Naive thymus-derived CD4-positive, alpha-beta T cell (primary cell): ENCODE measurements at places on chromosomes 2 and 18. TPM values are rescaled to one million over a fixed set of nuclear protein-coding genes. Genes with fewer than 3 reads are reported as not detected.

The DNAJC5G gene
- polyA plus RNA-seq, result not detected

The ADI1 gene
- 73.3 TPM for polyA plus RNA-seq

The ZNF892 gene
- 0.69 TPM for polyA plus RNA-seq

The FIGN gene
- not detected for polyA plus RNA-seq

The L3MBTL4 gene
- polyA plus RNA-seq, result 0.05 TPM

GRCh38 chr2:100818003-100818605 is 1.8 kb upstream of the NPAS2 start:
- DNase-seq, result no peak

- no peak for DNase-seq
These were observed 18.9 kb downstream of the STON1 start for GRCh38 chr2:48548840-48549239.

DNA sequence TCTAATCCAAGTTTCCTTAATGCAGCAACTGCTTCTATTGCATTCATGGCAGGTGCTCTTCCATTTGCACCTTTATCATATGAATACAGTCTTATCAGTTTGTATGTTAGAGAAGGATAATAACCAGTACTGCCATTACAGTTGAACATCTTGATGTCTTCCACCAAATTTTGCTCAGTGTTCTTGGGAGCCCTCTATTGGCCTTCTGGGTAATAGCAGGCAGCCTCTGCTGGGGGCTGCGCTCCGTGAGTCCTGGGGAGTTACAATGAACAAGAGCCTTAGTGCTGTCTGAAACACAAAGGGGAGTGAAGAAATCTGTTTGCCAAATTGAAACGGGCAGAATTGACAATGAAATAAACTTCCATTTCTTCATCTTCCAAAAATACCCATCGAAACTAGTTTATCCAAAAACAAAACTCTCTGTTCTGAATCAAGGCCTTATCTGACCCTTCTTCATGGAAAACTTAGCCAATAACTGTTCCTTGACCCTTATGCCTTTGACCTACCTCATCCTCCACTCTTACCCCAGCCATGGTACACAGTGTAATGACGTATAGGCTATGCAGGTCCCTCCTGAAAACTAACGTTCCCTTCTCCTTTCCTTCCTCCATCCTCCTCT is 79.9 kb downstream of the ALK start:
- peak; percentile 7 for DNase-seq

GRCh38 chr2:199603721-199604291 is 146.1 kb upstream of the SATB2 start:
- DNase-seq, result no peak

DNA sequence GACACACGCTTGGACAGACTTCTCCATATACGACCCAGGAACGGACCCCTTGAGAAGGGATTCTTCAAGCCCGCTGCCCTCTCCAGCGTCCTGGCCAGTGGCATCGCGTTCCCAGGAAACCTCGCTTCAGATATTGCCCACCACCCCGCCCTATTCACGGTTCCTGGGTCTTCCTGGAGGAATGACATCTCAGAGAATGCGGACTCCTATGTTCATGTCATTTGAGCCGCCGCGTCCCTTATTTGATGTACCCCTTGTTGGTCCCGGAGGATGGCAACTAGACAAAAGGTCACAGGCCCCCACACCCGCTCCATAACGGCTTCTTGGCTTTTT is 588 bp upstream of the CCDC93 start:
- DNase-seq, result no peak

DNA sequence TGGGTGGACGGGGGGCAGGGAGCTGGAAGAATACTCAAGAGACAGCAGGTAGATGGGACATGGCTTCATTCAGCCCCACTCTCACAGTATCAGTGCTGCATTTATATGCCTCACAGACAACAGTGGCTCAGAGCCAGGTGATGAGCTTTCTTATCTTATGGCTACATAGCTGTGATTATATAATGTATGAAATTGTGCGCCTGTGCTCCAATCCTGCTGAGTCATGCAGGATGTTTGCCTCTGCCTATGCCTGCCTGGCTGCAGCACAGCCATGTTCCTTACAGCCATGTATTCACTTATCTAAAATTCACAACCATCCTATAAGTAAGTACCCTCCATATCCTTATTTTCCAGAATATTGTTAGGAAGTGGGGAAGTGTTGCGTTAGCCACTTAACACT is 37.7 kb upstream of the RNF103 start:
- DNase-seq, result no peak

DNA sequence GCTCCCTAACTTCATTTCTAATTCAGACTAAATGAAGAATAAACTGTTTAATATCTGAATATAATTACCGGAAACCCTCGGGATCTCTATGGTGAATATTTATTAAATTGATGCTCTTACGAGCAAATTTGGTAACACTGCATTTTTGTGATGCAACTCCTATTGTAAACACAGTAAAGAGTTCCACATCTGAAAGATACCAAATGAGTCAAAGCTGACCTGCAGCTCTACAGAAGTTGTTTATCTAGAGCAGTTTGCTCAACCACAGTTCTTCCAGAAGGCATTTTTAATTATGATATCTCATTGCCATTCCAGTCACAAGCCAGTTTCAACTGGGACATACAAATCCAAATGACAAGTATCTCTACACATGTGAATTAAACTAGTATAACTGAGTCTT is 129.7 kb downstream of the PKP4 start:
- no peak for DNase-seq

DNA sequence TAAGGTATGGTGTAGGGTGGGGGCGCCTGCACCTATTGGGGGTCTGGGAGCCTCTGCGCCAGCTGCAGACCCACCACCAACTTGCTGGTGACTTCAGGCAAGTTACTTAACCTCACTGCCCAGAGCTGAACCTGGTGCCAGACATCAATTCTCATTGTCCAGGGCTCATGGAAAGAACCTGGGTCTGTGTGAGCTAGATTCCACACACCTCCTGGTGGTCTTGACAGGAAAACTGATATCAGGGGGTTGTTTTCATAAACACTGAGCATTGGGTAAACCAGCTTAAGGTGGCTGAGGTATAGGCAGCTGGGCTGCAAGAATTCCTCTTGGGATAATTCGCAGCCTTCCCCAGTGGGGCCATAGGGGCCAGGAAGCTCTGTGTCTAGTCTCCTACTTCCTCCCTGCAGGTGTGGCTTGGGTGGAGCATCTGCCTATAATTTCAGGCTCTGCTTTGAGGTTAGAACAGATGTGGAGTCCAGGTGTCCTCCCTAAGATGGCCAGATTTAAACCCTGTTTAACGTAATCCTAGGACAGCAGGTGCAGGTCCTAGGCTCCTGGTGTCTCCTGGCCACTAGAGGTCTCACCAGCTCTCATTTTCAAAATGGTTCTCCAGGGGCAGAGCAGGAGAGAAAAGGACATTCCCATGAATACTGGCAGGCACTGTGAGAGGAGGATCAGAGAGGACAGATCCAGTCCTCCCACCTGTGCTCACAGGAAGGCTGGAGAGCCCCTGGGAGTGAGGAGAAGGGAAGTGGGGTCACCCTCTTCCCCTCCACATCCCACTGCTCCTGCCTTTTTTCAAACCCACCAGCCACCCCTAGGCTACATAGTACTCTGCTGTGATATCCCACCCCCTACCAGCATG is 100.4 kb upstream of the SMAD2 start:
- no peak for DNase-seq

DNA sequence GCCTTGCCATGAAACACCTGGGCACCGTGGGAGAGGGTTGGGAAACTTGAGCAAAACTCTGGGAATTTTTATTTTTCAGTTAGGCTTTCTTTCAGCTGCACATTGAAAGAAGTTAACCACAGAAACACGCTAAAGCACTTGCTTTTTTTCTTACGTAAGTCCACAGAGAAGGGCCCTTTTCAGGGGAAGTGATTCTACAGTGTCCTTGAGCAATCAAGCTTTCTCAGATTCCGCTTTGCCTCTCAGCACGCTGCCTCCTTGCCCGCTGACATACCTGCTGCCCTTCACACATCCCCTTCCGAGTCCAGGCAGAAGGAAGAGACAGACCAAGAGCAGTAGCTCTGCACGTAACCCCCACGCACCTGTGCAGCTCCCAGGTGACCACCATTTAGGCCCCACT is 135.5 kb upstream of the MYT1L start:
- DNase-seq, result no peak

DNA sequence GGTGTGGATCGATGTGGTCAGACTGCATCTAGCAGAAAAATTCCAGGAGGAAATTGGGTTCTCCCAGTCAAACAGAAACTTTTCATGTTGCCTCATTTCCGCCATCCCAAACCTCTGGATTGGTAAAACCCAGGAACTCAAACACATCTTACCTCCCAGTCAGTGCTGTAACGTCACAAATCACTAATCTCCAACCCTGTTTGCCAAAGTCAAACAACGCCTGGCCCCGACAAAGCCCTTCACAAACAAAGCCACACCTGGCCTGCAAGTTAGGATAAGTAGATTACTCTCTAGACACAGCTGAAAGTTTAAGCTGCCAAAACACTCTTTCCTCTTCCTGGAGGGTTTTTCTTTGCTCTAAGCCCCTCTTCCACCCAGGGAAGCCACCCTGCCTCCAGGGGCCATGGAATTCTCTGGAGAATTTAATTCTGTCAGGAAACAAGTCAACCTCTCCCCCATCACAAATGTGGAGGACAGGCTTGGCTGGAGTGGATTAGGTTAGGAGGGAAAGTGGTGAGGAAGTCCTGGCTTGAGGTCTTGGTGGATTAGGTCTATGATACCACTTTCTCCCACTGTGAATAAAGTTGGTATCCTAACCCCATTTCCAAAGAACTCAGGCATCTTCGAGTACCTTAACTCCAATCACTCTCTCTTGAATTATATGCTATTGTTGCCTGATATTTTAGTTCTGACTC is 86.7 kb downstream of the LYPD6B start:
- no peak for DNase-seq

DNA sequence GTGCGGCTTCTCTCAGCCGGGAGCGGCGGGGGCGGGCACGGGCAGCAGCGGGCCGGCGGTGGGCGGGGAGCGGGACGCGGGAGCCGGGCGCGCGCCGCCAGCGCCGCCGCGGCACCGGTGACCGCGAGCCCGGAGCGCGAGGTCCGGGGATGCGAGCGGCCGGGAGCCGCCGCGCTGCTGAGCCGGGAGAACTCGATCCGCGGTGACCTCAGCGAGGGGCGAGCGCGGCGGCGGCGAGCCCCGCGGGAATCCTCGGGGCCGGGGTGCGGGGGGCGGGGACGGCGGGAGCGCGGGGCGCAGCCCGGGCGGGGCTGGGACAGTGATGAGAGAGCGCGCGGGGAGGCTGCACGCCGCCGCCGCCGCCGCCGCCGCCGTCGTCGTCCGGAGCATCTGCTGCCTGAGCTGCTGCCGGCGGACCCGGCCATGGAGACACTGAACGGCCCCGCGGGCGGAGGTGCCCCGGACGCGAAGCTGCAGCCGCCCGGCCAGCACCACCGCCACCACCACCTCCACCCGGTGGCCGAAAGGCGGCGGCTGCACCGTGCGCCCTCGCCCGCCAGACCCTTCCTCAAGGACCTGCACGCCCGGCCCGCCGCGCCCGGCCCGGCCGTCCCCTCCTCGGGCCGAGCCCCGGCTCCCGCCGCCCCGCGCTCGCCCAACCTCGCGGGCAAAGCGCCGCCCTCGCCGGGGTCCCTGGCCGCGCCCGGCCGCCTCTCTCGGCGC is at the start of gene MTCL1:
Gene MTCL1 (plus strand): TSS at position 319 of the 723 bp plus-strand sequence. CDS start 105 bp downstream, at position 424.
- DNase-seq, result peak; percentile 20

GRCh38 chr2:22355816-22356433 is 1029.1 kb upstream of the KLHL29 start:
- peak; percentile 7 for DNase-seq

DNA sequence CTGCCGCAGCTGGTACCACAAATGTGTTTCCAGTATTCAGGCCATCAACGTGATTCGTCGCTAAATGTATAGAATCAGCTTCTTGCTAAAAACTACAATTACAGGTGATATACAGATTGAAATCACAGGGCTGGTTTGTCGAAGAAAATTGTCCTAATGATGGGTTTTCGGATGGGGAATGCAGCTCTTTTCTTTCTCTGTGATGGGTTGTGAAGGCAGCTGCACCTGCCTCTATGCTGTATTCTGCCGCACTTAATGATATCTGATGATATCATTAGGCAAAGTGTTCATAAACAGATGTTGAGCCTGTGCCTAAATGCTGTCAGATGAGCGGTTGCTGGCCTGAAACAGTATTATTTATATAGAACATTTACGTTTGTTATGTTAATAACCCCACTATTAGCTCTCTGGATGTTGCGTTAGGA is 218.1 kb downstream of the ARHGAP15 start:
- DNase-seq, result no peak

DNA sequence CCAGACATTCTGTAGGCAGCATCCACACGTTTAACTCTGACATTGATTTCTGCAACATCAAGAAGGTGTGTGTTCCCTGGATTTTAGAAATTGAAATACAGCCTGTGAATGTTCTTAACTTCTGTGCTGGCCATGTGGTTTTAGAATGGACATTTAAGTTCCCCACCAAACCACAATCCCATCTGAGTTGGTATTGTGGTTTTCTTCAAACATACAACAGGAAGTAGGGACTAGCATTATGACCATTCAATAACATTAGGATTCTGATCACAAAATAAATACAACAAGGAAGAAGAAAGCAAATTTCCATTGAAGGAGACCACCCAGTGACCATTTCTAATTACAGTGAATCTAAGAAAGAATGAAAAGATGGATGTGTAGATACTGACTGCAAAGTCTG is 51.2 kb downstream of the MAP3K20 start:
- no peak for DNase-seq

DNA sequence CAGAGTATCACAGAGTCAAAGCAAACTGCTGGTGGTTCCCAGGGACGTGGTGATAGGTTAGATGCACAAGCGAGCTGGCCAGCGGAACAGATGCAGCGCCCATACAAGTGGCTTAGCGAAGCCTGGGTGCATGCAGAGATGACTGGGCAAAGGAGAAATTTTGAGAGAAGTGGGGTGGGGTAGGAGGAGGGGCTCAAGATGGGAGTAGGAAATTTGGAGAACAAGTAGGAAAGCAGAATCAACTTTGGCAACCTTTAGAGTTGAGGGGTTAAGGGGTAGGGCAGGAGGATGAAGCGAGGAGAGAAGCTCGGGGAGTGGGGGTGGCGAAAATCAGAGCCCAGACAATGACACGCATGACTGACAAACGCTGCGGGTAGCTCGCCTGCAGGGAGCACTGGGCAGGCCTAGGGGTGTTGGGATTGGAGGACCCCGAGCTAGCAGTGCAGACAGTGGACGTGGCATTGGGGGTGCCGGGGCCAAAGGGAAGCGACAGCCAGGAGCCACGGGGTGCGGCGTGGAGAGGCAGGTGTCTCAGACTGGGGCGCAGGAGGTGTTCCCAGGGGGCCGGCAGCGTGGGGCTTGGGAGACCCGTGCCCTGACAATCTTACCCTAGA is 431 bp downstream of the FAM98A start:
- DNase-seq, result no peak

DNA sequence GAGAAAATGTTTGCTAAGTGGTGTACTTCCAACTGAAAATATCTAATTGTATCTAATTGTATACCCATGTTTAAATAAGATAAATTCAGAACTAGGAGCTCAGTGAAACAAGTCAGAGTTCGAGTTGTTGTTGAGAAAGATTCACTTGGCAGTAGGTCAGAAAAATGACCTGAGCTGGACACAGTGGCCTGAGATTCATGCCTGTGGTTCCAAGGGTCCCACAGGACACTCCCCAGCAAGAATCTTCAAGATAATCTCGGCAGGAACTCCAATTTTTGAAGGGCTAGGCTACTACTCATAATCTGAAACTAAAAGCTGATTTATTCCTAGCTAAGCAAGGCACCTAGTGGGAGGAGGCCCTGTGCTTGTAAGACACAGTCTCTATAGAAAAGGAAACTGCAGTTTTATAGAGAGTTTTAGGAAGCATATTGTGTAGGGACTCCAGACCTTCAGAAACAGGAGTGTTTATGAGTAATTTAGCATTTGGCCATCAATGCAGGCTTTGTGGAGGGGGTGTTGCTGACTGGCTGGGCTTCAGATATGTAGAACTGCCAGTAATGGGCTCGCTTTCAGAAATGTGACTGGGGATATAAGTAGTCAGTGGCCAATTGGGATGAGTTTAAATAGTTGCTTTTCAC is 43.2 kb downstream of the SP140 start:
- DNase-seq, result no peak

GRCh38 chr2:99275882-99276281 is 20.4 kb upstream of the LYG2 start:
- no peak for DNase-seq
